ENCODE measurements at places on chromosomes 7 and 10.

- DNase-seq: no peak
Observed at GRCh38 chr10:48611133-48611532, 6.3 kb upstream of the ARHGAP22 start.

DNA sequence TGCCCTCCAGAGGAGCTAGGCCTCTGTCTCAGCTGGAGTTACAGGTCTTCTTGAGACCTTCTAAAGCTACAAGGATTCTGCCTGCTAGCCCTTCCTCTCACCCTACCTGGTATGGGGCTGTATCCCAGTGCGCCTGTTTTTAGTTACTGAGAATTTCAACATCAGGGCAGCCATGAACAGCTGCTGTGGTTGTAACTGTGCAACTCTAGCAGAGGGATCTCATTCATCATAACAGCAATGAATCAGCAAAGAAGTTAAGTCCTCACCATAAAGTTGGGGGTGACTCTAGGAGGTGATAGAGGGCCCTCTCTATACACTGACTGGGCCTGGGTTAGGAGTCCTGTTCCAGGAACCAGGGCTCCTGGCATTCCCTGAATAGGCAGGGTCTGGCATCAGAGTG is 14.0 kb upstream of the CDH23 start:
- DNase-seq: no peak

- no peak for DNase-seq
Observed at GRCh38 chr7:141884539-141885225, 31.5 kb upstream of the OR9A4 start.

DNA sequence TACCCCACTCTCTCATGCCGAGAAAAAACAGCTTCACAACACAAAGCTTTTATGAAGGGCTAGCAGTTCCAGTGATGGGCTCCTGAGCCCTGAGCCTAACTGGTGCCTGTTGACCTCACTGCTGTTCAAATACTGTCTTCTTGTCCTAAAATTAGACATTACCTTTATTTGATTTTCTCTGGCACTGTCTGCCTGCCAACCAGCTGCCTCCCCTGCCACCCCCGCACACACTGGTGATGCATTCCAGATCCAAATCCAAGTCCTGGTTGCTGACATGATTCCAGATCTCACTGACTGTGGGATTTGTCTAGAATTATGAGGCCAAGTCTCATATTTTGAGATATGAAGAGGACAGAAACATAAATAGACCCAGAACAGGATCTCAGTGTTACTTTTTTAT is 816.2 kb downstream of the NRG3 start:
- DNase-seq: no peak

DNA sequence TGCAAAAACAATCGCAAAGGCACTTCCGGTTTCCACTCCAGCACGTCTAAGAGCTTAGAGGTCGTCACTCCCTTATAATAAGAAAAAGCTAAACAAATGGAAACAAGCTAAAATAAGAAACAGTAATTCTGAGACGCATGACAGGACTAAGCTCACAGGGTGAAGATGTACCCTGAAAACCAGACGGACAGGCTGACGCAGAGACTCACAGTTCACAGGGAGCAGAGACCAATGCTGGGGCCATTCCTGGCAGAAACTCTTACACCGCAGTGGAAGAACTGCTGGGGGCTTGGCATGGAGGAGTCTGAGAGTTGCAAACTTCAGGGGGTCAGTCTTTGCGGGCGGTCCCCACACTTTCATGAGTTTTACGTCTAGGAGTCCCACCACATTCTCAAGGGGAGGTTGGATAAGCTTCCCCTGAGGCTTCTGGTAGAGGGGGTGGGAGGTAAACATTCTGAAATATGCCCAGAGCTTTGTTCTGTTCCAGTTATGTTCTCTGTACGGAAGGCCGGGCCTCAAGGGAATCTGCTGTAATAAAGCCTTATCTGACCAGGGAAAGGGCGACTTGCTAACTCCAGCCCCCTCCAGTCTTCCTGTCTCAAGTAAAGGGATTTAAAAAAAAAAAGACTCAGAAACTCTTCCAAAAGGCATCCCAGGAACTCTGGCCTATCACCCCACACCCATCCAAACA is 47.8 kb downstream of the BRI3 start:
- DNase-seq: no peak

GRCh38 chr10:18140957-18141845 is 977 bp downstream of the CACNB2 start:
- DNase-seq: no peak

DNA sequence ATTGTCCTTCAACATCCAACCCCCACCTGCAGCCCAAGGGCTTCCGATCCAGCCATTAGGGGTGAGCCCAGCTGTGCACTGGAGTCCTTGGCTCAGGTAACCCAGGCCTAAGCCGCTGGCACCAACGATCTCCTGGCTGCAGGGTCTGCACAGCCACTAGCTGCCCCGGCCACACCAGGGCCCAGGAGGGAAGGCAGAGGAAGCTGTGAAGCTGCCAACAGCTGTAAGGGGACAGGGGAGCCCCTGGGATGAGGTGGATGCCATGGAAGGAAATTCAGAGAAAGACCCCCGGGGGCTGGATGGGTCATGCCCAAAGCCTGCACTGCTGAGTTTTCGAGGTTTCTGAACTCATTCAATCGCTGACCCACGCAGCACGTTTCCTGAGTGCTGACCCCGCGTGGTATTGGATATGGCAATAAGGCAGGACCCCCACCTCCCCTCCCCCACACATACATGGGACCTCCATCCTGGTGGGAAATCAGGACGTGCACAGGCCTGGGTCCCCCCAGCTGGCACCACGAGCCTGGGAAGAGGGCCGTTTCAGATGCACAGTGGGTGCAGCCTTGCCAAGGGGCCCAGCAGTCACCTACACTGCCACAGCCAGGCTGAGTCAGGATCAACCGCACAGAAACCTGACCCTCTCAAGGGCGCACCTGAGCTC is 170.3 kb downstream of the DIP2C start:
- no peak for DNase-seq

DNA sequence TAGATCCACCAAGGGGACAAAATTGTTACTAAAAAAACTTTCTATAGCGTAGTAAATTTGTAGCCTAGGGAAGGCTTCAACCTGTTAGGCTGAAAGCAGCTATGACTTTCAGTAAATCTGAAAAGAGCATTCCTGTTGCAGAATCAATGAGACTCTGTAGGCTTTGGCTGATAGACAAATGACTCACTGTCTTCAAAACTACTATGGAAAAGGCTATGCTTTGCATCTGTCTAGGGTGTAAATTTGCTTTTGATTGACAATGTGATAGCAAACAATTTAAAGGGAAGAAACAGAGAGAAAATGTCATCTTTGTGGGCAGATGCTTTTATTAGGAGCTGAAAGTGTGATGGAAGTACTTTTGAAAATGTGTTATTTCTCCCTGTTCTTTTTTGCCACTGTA is 60.6 kb downstream of the ARL5B start:
- DNase-seq: no peak

- DNase-seq: no peak
Observed at GRCh38 chr10:132131581-132132420, 54.9 kb upstream of the DPYSL4 start.

DNA sequence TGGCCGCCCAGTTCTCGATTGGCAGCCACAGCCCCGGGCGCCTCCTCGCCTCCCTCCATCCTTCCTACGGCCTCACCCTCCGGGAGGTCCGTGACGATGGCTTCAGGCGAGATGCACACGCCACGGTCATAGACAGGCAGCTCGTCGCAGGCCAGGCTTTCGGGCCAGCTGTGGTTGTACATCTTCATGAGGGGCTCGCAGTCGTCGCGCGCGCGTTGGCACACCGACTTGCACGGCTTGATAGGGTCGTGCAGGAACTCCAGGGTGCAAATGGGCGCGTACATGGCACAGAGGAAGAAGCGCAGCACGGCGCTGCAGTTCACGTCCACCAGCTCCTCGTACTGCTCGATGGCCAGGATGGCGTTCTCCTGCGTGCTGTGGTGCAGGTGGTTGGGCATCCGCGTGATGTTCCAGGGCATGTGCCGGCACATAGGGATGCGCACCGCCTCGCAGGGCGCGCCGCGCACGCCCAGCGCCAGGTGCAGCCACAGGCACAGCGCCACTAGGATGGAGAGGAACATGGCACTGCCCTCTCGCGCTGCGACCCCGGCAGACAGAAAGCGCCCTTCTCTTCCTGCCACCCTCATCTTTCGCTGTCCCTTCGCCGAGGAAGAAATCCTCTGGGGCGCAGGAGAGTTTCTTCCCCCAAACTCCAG is 472 bp downstream of the SFRP4 start:
- DNase-seq: no peak

GRCh38 chr10:77458986-77459590 is 178.5 kb downstream of the KCNMA1 start:
- DNase-seq: no peak

DNA sequence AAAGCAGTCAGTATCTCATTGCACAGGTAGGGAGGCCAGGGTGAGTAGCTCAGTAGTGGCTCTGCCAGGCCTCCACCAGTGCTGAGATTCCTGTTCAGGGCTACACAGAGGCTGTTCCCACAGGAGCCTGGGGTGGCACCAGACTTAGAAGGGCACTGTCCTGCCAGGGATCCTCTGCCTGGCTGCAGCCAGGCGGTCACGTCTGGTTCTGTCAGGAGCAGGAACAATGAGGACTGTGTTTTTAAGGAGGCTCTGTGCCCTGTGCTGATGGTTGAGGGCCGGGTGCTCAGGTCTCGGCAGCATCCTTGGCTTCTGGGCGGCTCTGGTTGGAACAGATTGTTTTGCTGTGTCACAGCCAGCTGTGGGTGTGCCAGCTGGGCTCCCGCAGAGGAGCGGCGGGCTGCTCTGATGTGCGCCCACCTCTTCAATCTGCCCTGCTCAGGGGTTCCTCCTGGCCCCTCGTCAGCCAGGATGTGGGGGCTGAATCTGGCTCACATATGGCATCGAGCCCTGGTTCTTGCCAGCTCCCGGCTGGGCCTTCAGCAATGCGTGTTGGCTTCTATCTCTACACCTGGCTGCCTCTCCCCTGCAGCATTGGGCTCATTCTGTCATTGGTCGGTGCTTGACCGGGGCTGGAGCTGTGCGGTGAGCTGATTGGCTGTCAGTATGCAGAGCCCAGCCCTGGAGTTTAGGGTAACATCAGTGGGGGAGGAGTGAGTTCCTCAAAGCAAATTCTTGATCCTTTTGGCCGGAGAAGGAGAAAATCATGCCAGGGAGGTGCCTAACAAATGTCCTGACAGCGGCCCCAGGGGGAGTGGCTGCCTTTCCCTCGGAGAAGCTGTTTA is 41.2 kb downstream of the TACR2 start:
- no peak for DNase-seq

DNA sequence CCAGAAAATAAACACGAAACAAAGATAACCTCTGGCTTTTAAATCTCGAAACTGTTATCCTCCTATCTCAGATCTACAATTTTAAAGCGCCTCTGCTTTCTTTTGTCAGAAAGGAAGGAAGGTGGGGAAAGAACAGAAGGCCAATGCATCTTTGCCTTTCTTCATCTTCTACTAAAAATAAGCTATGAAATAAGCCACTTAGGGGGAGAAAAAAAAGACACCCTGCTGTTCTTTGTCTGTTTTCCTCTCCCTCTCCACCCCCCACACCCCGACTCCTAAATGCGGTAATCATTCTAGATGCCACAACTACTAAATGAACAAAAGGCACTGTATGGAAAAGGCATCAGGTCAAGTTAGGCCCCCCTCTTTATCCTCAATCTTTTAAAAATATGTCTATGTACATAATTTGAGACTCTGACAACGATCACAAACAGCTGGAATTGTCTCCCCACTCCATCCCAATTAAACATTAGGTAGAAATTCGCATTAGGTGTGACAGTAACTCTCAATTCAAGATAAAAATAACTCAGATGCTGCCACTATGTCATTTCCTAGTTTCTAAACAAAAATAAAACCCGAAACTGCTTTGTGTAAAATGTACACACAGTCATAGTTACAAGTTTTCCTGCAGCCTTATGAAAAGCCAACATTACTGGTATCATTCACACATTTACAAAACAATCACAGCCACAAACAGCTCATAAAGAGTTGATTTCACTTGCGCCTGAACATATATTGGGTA is 2.4 kb downstream of the UBE2H start:
- no peak for DNase-seq

GRCh38 chr7:30726296-30727006 is 25.5 kb upstream of the INMT start:
- no peak for DNase-seq

- no peak for DNase-seq
Observed at GRCh38 chr10:588246-589165, 101.0 kb downstream of the DIP2C start.

GRCh38 chr10:45379891-45380540 is 6.0 kb downstream of the ALOX5 start:
- no peak for DNase-seq

DNA sequence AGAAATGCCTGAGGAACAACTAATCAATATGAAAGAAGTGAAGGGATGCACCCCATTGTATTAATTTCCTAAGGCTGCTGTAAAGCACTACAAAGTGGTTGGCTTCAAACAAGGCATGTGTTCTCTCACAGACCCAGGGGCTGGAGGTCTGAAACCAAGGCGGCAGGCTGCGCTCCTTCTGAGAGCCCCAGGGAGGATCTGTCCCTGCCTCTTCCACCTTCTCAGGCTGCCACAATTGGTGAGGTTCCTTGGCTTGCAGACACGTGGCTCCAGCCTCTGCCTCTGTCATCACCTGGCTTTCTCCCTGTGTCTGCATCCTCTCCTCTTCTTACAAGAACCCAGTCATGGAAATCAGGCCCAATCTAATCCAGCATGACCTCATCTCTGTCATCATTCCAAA is 110.1 kb downstream of the TNS3 start:
- no peak for DNase-seq

GRCh38 chr7:142784096-142784495 is 13.3 kb downstream of the PRSS2 start:
- no peak for DNase-seq

DNA sequence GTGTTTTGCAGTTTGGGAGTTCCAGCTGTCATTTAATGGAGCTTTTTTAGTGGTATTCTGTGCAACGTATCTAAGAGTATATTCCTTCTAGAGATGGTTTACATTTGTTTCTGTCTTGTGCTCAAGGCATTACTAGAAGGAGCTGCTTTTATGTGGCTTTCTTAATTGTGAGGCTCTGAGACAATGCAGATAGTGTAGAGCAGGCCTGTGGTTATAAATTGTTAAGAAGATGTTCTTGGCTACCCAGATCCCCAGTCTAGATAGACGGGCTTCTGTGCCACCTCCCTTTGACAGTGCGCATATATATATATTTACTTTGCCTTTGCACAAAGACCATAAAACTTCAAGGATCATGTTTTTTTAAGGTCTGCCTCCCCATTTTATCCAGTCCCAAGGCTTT is 160.8 kb upstream of the PODXL start:
- DNase-seq: no peak

All from NCI-H460 (cell line).